Activated T-helper 9 cell treated with anti-CD3 and anti-CD28 coated beads, Interleukin-2, amount 50 U/mL, for 16 hours (primary cell): ENCODE measurements at places on chromosomes 4 and X.

DNA sequence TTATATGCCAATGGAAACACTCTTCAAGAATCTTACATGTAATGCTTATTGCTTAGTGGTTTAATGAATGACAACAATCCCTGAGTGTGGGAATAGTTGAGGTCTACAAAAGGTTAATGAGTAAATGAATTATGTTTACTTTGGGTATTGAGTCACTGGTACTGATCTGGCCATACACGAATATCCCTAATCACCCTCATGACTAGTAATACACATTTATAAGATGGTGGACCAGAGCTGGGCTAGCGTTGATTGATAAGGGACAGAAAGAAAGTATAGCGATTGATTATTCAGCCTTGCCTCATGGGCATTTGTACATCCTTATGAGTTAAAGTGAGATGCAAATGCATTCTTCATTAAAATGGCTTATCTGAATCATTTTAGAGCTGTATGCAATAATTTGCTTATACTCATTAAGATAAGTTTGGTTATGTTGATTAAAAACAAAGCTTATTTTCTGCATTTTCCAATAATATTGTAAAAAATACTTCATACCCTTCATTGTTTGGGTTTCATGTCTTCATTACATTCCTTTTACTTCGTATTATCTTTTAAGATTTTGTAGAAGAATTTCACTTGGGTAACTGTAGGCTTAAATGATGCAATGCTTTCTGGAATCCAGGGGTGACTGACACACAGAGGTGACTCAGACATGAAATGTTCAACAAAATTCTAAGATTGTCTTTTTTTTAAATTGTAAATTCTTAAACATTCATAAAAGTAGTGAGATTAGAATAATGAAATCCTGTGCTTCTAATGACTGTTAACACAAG is 47.4 kb downstream of the FGF2 start:
- DNase-seq: no peak

DNA sequence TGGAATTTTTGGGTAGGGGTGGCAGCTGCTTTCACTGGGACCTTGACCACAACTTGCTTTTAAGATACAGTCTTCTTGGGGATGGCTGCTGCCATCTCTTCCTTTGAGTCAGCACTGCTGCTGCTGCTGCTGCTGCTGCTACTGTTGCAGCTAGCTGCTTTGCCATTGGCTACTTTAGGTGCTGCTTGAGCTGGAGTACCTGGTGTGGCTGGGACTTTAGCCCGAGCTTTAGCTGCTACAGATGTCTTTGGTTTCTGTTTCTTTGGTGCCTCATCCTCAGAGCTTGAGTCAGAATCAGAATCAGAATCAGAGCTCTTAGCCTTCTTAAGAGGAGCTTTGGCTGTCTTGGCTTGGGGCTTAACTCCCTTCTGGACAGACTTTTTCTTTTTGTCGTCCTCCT is 52.2 kb downstream of the FAM9B start:
- DNase-seq: no peak

- no peak for DNase-seq
These were observed 315.9 kb downstream of the PCDH10 start for GRCh38 chr4:133465022-133465421.

GRCh38 chr4:25154594-25155265 is 5.5 kb downstream of the SEPSECS start:
- no peak for DNase-seq

- no peak for DNase-seq
These were observed 1.4 kb upstream of the RPS6KA3 start for GRCh38 chrX:20267931-20268701.
